Skin of body (tissue), 3 donors: ENCODE measurements at places on chromosomes 5 and 9. TPM values are rescaled to one million over a fixed set of nuclear protein-coding genes. Genes with fewer than 3 reads are reported as not detected.

DNA sequence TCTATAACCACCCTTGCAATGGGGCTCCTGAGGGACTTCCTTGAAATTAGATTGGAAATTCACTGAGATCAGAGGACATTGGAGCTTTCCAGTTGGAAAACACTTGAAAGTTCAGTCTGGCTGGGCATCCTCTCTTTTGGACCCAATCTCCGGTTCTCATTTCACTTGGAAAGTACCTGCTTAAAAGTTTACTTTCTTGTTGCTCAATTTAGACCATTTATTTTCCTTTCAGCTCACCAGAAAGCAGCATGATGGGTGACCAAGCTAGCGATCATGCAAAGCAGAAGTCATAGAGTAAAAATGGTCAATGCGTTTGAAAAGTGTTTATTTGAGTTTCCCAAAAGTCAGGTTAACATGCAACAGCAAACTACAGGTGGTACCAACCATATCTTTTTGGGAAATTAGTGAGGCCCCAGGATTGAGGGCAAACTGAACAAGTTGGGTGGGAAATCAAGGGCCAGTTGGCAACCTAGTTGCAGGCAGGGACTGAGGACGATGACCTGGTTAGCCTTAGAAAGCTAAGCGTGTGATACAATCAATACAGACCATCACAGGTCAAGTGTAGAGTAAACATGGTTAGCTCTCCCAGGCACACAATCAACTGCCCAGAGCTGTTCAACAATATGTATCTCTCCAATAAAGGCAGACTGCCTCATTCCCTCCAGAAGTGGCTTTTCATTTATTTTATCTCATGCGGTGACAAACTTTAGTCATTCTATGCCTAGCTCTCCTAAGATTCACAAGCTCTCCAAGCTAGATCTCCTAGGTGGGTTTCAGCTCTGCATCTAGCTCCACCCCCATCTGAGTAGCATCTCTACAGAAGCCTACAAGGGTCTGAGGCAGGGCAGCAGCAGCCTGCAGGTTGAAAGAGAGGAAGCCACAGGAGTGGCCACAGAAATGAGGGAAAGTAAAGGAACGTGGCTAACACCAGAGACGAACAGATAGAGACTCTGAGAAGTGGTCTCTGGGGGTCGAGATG, 136.9 kb downstream of the UGCG start:
- no peak for DNase-seq

DNA sequence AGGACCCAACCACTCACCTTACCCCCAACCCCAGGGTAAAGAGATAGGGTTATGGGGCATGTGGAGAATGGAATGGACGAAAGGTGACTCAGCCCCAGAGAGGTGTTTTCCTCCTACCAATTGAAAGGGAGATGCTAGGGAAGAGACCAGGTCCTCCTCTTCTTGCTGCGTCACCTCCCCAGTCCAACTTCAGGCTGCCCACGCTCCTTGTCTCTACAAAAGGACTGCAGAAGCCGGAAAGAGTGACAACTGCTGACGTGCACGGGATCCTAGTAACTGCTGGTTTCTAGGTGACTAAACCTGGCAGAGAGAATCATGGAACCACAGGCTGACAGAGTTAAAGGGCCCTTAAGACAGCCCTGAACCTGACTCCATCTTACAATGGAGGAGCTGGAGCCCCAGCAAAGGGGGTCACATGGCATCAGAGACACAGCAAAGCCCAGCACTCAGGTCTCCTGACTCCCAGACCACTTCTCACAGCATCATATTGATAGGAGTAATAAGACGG, 2.2 kb downstream of the GPX3 start:
- DNase-seq: no peak

FBP2 gene
- total RNA-seq: 5.5 TPM

DNA sequence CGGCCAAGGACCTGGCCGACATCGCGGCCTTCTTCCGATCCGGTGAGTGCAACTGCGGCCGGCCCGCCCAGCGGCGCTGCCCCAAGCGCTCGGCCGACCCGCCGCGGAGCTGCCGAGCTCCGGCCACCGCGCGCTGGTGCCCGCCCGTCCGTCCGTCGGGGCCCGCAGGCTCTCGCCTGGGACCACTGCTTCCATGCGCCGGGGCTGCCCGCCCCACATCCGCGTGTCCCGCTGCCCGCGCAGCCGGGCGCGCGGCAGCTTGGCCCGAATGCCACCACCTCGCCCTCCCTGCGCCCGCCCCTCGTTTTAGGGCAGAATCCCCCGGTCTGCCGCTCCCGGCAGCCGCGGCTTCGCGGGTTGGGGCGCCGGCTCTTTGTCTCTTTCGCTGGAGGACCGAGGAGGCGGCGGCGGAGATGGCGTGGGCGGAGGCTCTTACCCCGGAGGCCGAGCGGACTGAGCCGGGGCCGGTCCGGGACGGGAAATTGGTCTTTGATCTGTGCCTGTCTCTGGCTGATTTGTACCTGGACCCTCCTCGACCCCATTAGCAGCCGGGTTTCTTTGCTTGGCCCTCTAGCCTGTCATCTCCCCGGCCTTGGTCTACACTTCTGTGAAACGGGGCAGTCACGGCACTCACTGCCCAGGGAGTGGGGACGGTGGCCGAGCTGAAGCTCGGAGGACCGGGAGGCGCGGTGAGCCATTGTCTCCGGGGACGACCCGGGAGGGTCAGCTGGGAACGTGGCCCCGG, 871 bp downstream of the TRIO start:
- no peak for DNase-seq

DNA sequence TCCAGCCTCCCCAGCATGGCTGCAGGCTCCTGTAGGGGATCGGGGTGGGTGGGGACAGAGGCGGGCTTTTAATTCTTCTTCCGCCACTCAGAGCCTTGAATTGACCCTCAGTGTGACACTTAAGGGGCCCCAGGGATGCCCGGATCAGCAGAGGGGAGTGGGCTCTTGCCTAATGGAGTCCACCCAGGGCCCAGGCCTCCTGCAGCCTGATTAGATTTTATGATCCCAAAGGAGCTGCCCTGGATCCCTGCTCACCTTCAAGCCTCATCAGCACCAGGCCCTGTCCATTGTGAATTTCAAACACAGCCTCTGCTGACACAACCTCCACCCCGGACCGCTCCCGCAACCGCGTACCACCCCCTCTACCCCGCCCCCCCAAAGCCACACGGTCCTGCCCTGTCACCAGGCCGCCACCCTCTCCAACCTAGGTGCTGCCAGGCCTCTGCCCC, 214.1 kb upstream of the IER5L start:
- no peak for DNase-seq

ARHGEF28 gene
- 19.2 TPM for total RNA-seq

- DNase-seq: no peak
Observed at GRCh38 chr5:126108470-126108869, 314.7 kb upstream of the GRAMD2B start.

GRCh38 chr5:1107167-1108022, 4.5 kb downstream of the SLC12A7 start:
- DNase-seq: no peak

AHRR gene
- total RNA-seq: 11.9 TPM

FSTL4 gene
- 0.69 TPM for total RNA-seq

SOHLH1 gene
- not detected for total RNA-seq

- peak; percentile 55 for DNase-seq
Observed at GRCh38 chr5:80083101-80083890, 48.1 kb downstream of the THBS4 start.

NOXA1 gene
- total RNA-seq: 0.30 TPM

IER5L gene
- 23.0 TPM for total RNA-seq

SH3TC2 gene
- 4.4 TPM for total RNA-seq

- DNase-seq: no peak
Observed at GRCh38 chr5:56737951-56738606, 77.3 kb upstream of the MAP3K1 start.

GRCh38 chr5:153486771-153487170, 3.7 kb upstream of the GRIA1 start:
- DNase-seq: no peak

- no peak for DNase-seq
Observed at GRCh38 chr5:43367453-43367852, 44.7 kb downstream of the CCL28 start.

TEX48 gene
- not detected for total RNA-seq

REEP2 gene
- total RNA-seq: 1.7 TPM

TMCO6 gene
- total RNA-seq: 6.5 TPM

DNA sequence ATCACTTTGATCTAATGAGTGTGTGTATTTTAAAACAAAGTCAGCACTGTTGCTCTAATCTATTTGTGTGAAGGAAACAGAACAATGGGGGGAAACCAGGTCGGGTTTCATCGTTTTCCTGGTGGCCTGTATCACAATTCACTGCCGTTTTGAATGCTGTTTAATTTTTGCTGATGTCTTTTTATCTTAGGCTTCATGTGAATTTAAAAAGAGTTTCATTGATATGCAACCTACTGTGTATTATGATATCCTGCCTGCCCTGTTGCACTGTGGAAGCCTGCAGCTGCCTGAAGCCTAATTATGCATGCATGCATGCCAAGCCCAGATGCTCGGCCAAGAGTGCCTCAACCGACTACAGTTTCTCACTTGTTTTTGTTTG, 307.5 kb downstream of the ZNF608 start:
- DNase-seq: no peak

DNA sequence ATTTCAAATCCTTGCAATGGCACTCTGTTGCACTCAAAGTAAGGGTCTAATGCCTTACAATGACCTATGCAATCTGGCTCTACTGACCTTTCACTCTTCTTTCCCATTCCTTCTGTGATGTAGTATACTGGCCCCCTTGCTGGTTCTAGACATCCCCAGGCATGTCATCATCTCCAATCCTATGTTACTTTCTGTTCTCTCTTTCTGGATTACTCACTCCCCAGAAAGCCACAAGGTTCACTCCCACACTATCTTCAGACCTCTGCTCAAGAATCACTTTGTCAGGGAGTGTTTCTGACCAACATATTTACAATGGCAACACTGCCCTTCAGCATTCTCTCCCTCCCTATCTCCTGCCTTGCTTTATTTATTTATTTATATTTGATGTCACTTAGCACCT, 802.2 kb upstream of the WWC1 start:
- no peak for DNase-seq
